ENCODE measurements at places on chromosomes 6 and 20. TPM values are rescaled to one million over a fixed set of nuclear protein-coding genes. Genes with fewer than 3 reads are reported as not detected.

Gene BMP2
- total RNA-seq: 1.7 TPM

Gene MRPL18
- total RNA-seq: 71.3 TPM

Gene MAP7
- total RNA-seq: 48.7 TPM

Gene IL22RA2
- total RNA-seq: not detected

Gene POU5F1
- total RNA-seq: 4.2 TPM

Gene DACT2
- total RNA-seq: 2.0 TPM

Gene RFX6
- 0.93 TPM for total RNA-seq

Gene SLC17A4
- 0.37 TPM for total RNA-seq

Gene SSTR4
- total RNA-seq: 0.55 TPM

Gene ESF1
- 20.2 TPM for total RNA-seq

Gene CALHM6
- 10.4 TPM for total RNA-seq

Gene EDN1
- total RNA-seq: 12.8 TPM

Gene ADGRF4
- 0.31 TPM for total RNA-seq

Gene CRISP3
- total RNA-seq: 0.12 TPM

Gene RSPO4
- 2.2 TPM for total RNA-seq
